ENCODE measurements at places on chromosomes 12 and 14.

DNA sequence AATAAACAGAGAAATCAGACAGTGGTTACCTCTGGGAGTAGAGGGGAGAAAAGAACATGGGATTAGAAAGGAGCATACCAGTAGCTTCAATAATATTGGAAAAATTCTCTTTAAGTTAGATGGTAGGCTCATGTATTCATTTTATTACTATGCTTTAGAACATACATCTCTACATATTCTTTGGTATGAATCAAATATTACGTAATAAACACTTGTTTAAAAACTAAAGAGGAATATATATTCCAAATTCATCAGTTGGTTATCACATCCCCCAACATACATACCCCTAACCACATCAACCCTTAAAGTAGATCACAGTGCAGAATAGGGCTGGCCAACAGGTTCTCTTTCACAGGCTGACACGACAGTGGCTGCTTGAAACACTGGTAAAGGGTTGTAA is 5.6 kb downstream of the RPAP3 start:
- no peak for DNase-seq

- no peak for DNase-seq
Observed at GRCh38 chr14:38528582-38528981, 272.7 kb upstream of the CLEC14A start.

DNA sequence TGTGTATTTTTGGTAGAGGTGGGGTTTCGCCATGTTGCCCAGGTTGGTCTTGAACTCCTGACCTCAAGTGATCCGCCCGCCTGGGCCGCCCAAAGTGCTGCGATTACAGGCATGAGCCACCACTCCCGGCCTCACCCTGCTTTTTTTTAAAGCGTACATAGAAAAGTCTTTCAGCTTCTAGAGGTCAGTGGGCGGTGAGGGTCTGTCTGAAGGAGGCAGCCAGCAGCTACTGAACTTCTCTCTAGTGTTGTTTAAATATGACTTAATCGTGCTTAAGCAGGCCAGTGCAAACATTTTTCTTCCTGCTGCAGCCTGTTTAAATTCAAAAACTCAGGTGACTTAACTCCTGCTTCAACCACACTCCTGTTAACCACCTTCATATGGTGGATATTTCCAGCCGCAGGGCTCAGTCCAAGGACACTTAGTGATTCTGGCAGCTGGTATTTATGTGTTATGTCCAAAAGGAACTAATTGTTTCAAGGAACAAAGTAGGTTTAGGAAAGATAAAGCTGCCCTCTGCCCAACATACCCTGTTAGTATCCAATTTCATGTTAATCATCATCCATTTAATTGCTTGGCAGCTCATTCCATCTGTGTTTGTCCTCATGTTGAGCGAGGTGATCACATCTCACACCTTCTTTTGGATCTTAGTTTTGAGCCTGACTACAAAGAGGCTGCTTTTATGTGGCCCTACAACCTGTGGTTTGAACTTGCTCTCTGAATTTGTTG is 2.0 kb downstream of the PRKAB1 start:
- DNase-seq, result no peak

GRCh38 chr12:6534945-6535696 is 804 bp downstream of the GAPDH start:
- no peak for DNase-seq

- DNase-seq, result no peak
Observed at GRCh38 chr12:43015090-43015737, 425.7 kb upstream of the PRICKLE1 start.

DNA sequence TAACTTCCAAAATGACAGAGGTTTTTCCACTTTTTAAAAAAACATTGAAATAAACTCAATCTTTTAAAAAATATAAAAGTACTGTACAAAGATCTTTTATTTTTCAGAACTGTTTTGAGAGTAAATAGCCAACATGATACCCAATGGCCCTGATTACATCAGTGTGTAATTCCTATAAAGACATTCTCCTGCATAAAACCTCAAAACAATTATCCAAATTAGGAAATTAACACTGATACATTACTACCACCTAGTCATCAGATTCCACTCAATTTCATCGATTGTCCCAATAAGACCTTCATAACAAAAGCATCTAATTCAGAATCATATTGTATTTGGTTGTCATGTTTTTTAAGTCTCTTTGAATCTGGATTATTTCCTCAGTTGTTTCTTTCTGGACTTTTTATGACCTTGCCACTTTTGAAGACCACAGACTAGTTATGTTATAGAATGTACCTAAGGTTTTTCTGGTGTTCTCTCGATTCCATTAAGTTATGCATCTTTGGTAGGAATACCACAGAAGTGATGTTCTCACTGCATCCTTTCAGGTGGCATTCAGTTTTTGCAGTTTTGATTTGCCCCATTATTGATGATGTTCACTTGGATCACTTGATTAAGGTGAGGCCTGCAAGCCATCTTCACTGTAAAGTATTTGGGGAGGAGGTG is 4.0 kb upstream of the YEATS4 start:
- DNase-seq, result no peak

- no peak for DNase-seq
Observed at GRCh38 chr14:80427101-80427500, 215.8 kb upstream of the DIO2 start.

DNA sequence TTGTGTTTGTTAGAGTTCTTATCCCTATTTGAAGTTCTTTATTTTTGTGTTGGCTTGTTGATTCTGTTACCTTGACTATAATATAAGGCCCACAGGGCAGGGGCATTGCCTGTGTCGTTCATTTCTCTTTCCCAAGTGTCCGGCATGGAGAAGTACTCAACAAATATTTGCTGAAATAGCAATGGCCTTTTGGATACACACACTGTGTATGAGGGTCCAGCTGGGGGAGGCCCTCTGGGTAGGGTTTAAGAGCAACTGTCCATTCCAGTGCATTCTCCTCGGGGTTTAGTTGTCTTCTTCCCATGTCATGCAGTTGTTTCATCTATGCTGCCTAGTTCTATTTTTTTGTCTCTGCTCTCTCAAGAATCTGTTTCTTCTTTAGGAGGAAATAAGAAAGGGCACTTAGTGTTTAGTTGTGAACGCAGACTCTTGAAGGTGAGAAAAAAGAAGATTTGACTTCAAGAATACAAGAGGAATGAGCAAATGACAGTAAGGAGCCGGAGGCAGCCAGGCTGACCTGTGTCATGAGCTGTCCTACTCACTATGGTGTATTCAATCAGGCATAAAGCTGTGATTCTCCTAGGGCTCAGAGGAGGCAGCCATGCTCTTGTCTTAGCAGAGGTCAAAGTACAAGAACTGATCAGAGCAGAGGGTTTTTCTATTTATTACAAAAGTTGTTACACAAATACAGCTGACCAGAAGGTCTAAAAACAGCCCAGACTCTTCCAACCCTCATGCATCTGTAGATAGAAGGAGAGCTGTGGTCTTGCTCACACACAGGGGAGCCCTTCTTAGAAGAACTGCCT is 10.2 kb downstream of the ERG28 start:
- DNase-seq, result no peak

- DNase-seq, result no peak
Observed at GRCh38 chr14:23360496-23360895, 4.5 kb downstream of the EFS start.
